ENCODE measurements at places on chromosomes 12 and 14.

- DNase-seq = no peak
Observed at GRCh38 chr12:18643681-18644080, 94.1 kb downstream of the PLCZ1 start.

GRCh38 chr12:124476011-124476400, 91.4 kb downstream of the NCOR2 start:
- no peak for DNase-seq

DNA sequence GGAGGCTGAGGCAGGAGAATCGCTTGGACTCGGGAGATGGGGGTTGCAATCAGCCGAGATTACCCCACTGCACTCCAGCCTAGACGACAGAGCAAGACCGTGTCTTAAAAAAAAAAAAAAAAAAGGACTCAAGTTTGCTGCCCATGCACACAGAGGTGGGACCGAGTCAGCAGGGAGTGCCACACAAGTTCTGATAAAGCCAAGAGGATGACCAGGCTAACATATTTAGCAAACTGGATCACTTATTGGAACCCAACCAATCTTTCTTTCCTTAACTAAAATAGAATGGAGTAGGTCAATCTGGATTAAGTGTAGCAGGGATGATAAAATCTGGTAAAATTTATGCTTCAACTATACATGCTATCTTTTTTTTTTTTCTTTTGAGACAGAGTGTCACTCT, 190.4 kb upstream of the FOXN3 start:
- DNase-seq = no peak

DNA sequence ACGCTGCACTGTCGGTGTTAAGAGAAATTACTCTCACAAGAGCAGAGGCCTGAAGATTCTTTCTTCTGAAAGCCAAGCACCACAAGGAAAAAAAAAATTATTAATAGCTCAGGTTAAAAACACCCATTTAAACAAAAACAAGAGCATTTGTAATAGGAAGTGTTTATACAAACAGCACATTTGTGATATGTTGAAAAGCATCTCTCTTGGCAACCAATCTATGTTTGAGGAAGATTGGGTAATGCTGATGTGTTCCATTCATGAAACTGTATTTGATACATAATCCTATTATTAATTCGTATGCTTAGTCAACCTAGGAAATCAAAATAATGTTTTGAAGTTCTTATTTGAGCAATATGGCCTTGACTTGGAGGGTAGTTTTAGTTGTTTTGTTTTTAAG, 36.5 kb downstream of the SSPN start:
- no peak for DNase-seq

GRCh38 chr12:65427646-65428045, 149.2 kb downstream of the MSRB3 start:
- no peak for DNase-seq

DNA sequence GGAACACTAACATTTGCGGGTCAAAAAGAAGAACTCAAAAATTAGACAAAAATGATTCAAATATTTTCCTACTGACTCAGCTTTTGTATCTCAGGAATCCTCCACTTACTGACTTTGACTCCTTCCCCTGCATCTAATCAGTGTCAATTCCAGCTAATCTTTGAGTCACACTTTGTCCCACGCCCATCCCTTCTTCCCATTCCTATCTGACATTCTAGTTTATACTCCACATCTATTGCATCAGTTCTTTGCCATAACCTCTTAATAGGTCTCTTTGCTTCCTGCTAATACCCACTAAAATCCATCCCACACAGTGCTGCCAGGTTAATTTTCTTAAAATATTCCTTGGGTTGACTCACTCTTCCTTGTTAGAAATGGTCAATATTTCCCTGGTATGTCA, 19.1 kb downstream of the BBS10 start:
- no peak for DNase-seq

DNA sequence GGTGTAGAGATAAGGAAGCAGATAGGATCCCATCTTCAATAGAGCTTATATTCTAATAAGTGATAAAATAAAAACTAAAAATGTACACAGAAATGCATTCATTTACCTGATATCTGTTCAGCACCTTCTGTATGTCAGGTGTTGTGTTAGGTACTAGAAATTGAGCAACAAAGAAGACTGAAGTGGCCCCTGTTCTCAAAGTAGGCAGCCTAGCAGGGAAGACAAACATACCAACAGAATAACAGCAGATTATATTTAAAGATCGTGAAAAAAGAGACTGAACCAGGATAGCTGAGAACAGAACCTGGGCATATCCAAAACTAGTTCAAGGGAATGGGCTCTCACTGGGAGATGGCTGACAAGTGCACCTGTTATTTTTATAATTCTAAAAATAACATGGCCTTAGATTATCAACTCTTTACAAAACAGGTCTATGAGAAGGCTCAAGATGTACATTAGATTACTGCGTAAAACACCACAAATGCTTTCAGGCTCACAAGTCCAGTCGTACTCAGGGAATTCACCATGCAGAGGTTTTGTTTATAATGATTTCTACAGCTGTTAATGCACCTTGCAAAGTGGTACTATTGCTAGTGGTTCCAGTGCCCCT, 16.4 kb downstream of the ANO6 start:
- DNase-seq = no peak

DNA sequence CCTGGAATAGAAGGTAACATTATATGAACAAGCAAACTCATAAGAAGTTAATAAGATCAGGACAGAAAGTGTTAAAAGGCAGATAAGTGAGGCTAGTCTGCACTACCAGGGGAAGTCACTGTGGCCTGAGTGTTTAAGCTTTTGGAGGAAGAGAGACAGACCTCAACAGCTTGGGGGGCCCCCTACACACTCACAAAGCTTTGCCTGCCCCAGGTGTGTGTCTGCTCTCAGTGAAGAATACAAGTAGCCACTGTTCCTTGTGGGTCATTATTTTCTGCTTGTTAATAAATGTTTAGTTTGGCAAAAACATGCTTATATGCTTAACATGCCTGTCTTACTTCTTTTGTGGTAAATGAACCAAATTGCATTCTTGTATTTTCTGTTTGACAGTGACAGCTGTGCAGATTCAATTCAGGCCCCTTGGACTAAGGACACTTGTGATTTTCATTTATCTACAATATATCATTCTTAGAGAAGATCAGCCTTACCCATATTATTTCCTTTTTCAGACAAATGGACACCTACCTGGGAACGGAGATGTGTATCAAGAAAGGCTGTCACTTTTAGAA, 50.7 kb upstream of the C12orf71 start:
- DNase-seq = no peak

- DNase-seq = peak; percentile 15
Observed at GRCh38 chr12:109291521-109292341, 17.4 kb downstream of the FOXN4 start.

GRCh38 chr14:96105089-96105925, 66.1 kb downstream of the C14orf132 start:
- no peak for DNase-seq

DNA sequence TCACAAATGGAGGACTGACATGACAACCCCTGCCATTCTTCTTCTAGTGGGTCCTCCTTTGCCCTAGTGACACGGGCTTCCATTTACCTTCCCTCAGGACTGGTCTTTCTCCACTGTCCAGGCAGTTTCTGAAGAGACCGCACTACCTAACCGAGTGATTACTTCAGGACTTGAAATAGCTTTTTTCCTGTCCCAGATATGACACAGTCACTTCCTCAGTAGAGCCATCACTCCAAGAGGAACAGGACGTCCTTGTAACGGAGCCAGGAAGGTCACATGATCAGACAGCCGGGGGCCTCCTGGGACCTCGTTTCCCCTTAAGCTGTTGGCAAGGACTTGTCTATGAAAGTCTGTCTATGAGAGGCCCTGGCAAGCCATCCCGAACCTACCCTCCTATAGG, 62.3 kb downstream of the FOS start:
- DNase-seq = no peak

- DNase-seq = peak; percentile 13
Observed at GRCh38 chr12:116784238-116784612, 46.1 kb downstream of the RNFT2 start.

DNA sequence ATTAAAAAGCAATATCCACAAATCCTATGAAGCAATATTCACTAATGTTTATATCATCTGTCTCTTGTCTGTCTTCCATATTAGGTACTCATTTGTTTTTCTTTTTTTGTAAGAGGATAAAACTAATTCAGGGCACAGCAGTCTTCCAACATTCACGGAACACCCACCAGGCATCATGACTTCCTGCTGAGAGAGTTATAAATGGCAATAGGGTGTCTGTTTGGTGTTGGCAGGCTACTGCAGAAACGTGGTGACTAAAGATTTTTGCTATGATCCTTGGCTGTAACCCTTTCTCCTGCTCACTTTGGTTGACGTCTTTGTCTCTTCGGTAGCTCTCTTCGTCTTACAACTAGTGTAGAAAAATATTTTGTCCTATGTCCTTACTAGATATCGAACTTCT, 860.6 kb upstream of the MGAT4C start:
- no peak for DNase-seq

DNA sequence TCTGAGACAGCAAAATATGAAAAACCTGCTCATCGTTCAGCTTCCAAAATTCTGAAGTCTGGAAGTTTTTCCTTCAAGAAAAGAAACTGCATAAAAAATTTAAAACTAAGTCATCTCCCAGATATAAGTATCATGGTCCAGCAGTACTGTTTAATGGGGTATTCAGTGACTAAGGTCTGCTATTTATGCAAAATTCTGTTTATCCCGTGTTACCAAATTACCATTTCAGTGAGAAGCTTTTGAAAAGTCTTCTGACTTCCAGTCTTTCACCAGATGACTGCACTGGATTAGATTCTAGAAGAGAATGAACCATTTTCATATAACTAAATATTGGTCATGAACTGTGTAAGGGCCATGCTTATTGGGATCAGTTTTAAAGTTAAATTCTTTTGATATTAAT, 67.9 kb downstream of the TMEM260 start:
- DNase-seq = no peak

GRCh38 chr14:102417001-102417431, 54.3 kb downstream of the TECPR2 start:
- no peak for DNase-seq

- DNase-seq = no peak
Observed at GRCh38 chr14:92880851-92881250, 42.1 kb upstream of the CHGA start.

- no peak for DNase-seq
Observed at GRCh38 chr12:754473-754820, 2.1 kb downstream of the WNK1 start.

DNA sequence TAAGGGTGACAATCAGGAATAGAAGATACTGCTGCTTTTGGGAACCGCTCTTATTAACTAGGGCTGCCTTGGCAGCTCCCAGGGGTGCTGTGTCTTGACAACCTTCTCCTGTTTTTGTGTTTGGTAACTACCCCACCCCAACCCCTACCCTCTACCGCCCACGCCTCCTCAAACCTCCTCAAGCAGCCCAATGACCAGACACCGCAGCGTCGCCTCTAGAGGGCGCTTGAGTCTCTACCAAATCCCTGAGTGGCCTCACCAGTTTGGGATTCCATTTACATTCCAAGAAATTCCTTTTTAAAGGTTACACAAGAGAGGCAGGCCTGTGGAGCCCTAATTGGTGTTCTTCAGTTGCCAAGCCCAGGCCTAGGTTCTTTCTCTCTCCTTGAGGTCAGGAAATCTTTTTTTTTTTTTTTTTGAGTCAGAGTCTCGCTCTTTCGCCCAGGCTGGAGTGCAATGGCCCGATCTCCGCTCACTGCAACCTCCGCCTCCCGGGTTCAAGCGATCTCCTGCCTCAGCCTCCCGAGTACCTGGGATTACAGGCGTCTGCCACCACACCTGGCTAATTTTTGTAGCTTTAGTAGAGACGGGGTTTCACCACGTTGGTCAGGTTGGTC, 72.4 kb upstream of the USP44 start:
- DNase-seq = peak; percentile 30

- no peak for DNase-seq
Observed at GRCh38 chr14:100361626-100362025, 38.5 kb downstream of the SLC25A47 start.

- DNase-seq = no peak
Observed at GRCh38 chr12:6285532-6286306, 24.8 kb upstream of the PLEKHG6 start.

DNA sequence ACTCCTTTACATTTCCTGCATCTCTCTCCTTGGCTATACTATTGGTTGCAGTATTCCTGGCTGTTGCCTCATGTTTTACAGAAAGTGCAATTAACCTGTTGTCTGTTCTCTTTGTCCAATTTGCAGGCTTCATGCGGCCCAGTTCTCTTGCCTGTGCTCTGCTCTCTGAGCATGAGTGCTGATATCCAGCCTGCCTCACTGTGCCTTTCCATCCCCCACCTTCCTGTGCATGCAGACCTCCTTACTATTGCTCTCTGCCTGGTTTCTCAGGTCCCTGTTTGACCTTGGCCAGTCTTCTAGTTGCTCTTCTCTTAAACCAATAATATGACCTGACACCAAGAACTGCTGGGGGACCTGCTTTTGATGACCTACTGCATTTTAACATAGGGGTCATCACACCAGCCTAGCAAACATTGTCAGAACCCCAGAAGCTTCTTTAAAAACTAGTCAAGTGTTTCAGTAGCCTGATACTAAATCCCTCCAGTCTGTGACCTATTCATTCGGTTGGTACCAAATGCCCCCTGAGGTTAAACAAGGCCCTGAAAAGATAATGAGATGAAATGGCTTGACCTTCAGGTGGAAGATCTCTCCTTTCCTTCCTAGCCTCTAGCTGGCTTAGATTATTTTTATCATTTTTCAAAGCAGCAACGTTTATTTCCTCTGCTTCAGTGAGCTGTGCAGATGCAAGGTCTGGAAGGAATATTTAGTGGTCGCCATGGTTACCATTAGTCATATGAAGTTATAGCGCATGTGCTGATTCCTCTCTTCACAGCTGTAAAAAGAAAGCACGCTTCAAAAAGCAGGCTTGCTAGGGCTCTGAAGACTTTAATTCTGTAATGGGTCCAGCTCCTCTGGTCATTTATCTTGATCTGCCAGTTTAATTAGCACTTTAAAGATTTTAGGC, 216.5 kb downstream of the PHLDA1 start:
- DNase-seq = no peak
